ENCODE measurements at places on chromosomes 4 and X.

- no peak for DNase-seq
Observed at GRCh38 chr4:40335525-40335894, 377 bp downstream of the CHRNA9 start.

- DNase-seq, result no peak
Observed at GRCh38 chr4:36006226-36006625, 238.1 kb downstream of the ARAP2 start.

DNA sequence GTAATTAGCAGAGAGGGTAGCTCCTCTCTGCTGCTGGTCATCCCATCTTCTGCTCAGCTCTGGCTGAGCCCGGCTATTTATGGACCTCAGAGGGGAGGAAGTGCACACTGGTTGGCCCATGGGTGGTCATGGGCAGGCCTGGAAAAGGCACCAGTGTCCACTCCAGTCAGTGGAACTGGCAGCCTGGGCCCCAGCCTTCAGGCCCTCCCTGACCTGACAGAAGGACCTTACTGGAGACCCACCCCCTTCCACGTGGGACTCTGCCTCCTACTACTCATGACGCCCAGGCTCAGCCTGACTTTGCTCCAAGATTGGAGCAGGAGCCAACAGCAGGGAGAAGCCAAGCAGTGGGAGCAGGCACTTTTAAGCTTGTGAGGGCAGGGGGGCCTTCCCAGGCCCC, 8.0 kb upstream of the ART3 start:
- DNase-seq, result no peak

DNA sequence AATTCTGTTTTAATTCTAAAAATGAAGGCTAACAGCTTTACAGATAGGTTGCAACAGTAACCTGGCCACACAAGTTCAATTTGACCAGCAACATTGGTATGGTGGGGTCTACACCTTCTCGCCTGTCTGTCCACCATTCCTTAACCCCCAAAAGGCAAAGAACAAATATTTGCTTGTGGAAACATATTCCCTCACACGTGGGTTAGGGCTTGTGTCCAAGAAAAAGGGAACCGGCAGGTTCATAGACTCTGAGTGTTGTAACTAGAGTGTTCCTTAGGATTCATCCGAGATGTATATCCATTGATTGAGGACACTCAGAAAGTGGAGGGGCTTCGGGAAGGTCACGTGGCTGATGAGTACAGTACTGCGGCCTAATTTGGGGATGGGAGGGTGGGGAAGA, 54.1 kb downstream of the C4orf51 start:
- DNase-seq, result no peak

GRCh38 chrX:46811121-46811520, 25.7 kb upstream of the RP2 start:
- DNase-seq, result no peak

- DNase-seq, result peak; percentile 44
Observed at GRCh38 chrX:118225711-118226428, 109.3 kb upstream of the KLHL13 start.

- DNase-seq, result peak; percentile 62
Observed at GRCh38 chr4:121077496-121077895, 5.2 kb upstream of the NDNF start.

- no peak for DNase-seq
Observed at GRCh38 chrX:63471004-63471403, 119.9 kb upstream of the SPIN4 start.

DNA sequence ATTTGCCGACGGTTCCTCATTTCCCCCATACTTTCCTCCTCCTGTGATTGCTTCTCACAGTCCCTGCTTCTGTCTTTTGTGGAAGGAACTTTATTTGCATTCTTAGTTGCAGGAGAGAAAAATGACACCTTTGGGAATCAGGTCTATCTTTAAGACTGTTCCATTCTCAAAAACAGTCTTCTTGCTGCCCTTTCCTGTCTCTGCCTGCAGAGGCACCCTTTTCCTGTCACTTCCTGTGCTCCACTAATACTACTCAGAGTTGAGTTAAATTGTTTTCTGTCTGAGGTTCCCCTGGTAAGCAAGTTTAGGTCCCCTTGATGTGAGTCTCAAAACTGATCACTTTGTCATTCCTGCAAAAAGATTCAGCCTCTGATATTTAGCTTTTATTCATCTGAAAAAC, 208.8 kb upstream of the CLNK start:
- no peak for DNase-seq

DNA sequence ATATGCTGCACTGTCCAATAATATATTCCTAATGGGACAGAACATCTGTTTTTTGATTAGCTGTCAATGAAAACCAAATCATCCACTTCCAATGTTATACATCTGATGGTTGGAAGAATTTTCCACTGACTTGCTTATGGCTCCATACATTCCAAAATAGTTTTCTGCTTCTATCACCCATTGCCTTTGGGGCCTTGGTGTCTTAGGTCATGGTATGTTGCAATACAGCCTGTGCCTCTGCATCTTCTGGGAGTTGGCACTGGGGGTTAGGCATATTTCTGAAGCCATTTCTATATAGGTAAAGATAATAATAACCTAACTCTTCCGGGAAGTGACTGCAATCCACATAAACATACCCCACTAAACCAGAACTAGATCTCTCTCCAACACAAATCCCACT, 53.2 kb upstream of the NR3C2 start:
- no peak for DNase-seq

GRCh38 chr4:52234561-52235440, 183.7 kb downstream of the SPATA18 start:
- peak; percentile 60 for DNase-seq

DNA sequence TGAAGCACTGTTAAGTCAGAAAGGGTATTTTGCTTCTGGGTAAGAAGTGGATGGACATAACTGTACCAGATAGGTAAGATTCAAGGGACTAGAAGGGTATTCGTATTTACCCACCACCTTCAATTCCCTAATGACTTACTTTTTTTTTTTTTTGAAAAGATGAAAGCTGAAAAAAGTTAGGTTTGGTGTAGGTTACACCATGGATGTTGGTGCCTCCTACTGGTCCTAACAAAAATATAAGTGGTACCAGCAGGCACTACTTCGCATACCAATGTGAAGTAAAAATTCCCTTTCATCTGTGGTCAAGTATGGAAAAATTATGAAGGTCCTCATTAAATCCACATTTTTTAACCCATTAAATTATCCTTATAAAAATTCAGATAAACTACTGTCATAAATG, 7.2 kb downstream of the ANKRD17 start:
- DNase-seq, result no peak

GRCh38 chrX:10841579-10841978, 221.2 kb upstream of the MID1 start:
- no peak for DNase-seq

DNA sequence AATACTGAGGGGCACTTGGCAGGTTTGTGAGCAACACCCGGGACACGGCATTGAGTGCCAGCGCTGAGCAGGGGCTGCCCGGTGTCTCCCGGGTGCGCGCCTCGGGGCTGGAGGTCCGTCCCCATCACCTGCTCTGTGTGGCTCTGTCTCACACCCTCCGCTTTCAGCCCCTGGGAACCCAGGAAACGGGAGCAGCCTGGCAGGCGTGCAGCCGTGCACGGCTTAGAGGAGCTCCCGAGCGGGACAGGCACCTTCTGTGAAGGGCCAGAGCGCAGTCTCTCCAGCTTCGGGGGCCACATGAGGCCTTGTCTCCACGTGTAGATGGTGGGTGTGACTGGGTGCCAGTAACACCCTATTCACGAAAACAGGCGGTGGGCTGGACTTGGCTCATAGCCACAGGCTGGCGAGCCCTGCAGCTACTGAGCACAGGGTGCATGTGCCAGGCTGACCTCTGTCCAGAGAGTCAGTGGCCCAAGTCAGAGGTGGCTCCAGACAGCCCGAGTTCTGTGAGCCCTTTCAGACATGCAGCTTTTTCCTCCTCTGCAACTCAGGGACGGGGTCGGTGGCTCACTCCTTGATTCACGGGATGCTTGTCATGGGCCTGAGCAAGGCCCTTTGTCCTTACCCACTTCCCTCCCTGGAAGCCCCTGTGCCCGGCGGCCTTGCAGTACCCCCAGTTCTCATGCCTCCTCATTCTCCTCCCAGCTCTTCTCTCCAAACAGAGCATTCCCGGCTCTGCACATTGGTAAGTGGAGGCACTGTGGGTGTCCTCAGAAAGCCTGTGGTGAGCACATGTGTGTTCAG, 23.5 kb downstream of the UVSSA start:
- DNase-seq, result no peak

Measured in NCI-H510A treated with DMSO at 0.1 percent for 48 hours (cell line).